ENCODE measurements at places on chromosomes 1 and 21. TPM values are rescaled to one million over a fixed set of nuclear protein-coding genes. Genes with fewer than 3 reads are reported as not detected.
A peak's percentile ranks its signal among the peaks of the same experiment; 100 is the strongest.

DNA sequence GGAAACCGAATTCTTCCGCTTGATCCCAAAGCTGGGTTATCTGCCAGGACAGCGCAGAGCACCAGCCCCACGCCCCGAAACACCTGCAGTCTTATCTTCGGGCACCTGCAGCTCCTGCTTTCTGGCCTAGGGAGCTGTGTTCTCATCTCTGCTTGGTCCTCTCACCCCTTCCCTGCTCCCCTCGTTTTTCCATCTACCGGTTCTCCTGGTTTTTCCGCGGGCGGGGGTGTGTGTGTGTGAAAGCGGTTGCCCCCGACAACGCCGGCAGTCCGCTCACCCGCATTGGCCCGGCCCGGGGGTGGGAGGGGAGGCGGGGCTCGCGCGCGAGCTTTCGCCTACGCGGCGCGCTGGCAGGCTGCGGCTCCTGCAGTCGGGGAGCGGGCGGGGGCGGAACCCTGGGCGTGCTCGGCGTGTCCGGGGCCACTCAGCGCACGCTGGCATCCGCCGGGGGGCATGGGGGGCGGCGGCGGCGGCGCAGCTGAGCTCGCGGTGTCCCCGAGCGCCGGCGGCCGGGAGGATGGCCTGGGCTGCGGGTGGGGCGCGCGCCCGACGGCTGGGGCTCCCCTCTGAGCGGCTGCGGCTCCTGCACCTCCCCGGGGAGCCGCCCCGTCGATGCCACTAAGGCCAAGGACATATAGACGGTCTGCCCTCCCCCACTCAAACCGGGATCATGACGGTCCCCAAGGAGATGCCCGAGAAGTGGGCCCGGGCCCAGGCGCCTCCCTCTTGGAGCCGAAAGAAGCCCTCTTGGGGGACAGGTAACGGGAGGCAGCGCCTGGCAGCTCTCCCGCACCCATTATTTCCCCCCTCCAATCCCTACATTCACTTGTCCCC, 3.2 kb downstream of the ATP8B2 start:
- peak overlapping the region; percentile 82 for H3K27ac ChIP-seq
- H3K36me3 ChIP-seq, result peaks cover 7% of the 10 kb centered on the region
- H3K4me3 ChIP-seq, result peak overlapping the region; percentile 69
- peaks cover 4% of the 10 kb centered on the region for H3K27me3 ChIP-seq

IGSF5 gene
- total RNA-seq, result 0.33 TPM

XPR1 gene
- total RNA-seq, result 62.6 TPM

- H3K4me1 ChIP-seq, result peaks cover 18% of the 10 kb centered on the region
- no peak overlapping the region for H3K4me3 ChIP-seq
- H3K36me3 ChIP-seq, result no peaks in the 10 kb centered on the region
These were observed 3.3 kb upstream of the DENND2D start for GRCh38 chr1:111203681-111204200.

DNA sequence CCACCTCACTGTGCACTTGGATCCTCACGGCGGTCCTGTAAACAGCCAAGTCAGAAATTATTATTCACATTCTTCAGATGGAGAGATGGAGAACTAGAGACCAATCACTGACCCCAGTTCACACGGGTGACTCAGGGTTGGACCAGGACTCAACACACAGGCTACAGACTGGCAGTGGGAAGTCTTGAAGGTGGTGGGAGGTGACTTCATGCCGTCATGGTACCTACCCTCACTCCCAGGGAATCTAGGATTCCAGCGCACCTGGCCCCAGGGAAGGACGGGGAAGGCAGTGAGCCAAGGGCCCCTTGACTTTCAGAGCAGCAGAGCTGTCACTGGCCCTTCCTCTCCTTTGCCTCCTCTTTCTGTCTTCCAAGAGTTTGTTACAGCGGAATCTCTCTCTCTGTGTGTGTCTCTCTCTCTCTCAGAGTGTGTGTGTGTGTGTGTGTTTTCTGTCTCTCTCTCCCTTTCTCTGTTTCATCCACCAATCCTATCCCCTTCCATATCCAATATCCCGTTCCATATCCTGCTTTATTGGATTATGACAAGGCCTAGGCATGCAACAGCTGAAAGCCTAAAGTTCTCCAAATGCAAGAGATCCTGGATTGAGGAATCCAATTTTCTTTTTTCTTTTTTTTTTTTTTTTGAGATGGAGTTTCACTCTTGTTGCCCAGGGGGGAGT, 11.7 kb downstream of the OPTC start:
- no peak overlapping the region for H3K4me3 ChIP-seq
- peaks cover 8% of the 10 kb centered on the region for H3K4me1 ChIP-seq
- H3K36me3 ChIP-seq, result no peaks in the 10 kb centered on the region
- peaks cover 24% of the 10 kb centered on the region for H3K27me3 ChIP-seq
- H3K27ac ChIP-seq, result no peak overlapping the region
- DNase-seq, result no peak

- peaks cover 60% of the 10 kb centered on the region for H3K27me3 ChIP-seq
- H3K4me3 ChIP-seq, result no peak overlapping the region
- DNase-seq, result no peak
- no peak overlapping the region for H3K27ac ChIP-seq
These were observed 135.6 kb upstream of the CACNA1E start for GRCh38 chr1:181347495-181348390.

LHX8 gene
- not detected for total RNA-seq

REG4 gene
- total RNA-seq, result 0.40 TPM

GRCh38 chr1:89809556-89809955, 11.3 kb upstream of the LRRC8D start:
- H3K4me3 ChIP-seq, result no peak overlapping the region
- H3K27me3 ChIP-seq, result peaks cover 2% of the 10 kb centered on the region
- H3K36me3 ChIP-seq, result no peaks in the 10 kb centered on the region
- H3K4me1 ChIP-seq, result peaks cover 12% of the 10 kb centered on the region

GRCh38 chr1:152426731-152427130, 12.7 kb upstream of the CRNN start:
- no peaks in the 10 kb centered on the region for H3K4me1 ChIP-seq
- H3K4me3 ChIP-seq, result no peak overlapping the region
- H3K36me3 ChIP-seq, result no peaks in the 10 kb centered on the region
- H3K27me3 ChIP-seq, result no peaks in the 10 kb centered on the region

CFHR3 gene
- total RNA-seq, result 0.31 TPM

GRCh38 chr1:84857906-84858305, 35.1 kb downstream of the LPAR3 start:
- H3K36me3 ChIP-seq, result no peaks in the 10 kb centered on the region
- no peak overlapping the region for H3K27ac ChIP-seq
- no peak for DNase-seq
- no peaks in the 10 kb centered on the region for H3K27me3 ChIP-seq
- H3K4me1 ChIP-seq, result peaks cover 25% of the 10 kb centered on the region

GRCh38 chr1:215079456-215079855, 3.1 kb upstream of the KCNK2 start:
- H3K4me1 ChIP-seq, result peaks cover 7% of the 10 kb centered on the region
- DNase-seq, result no peak

DNA sequence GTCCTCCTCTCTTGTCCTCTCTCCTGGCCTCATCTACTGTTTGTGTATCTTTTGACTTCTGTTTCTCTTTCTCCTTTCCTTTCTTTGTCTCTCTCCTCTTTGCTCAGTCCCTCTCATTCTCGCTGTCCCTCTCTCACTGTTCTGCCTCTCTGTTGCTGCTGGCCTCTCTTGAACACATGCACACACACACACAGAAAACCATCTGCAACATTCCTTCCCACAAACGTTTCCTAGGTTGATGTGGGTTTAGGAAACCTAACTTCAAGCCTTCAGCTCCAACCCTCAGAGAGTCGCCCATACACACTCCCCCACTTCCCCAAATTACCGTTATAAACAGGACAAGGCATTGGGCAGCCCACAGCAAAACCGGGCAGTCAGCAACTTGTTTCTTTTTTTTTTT, 10.9 kb upstream of the SSBP3 start:
- H3K4me1 ChIP-seq, result peaks cover 4% of the 10 kb centered on the region
- H3K27ac ChIP-seq, result no peak overlapping the region
- DNase-seq, result no peak

GRCh38 chr1:200857804-200858203, 15.0 kb upstream of the GPR25 start:
- H3K27ac ChIP-seq, result no peak overlapping the region
- no peak for DNase-seq
- no peak overlapping the region for H3K4me3 ChIP-seq
- H3K36me3 ChIP-seq, result peaks cover 8% of the 10 kb centered on the region
- no peaks in the 10 kb centered on the region for H3K4me1 ChIP-seq

- H3K4me3 ChIP-seq, result no peak overlapping the region
- no peak for DNase-seq
- H3K36me3 ChIP-seq, result no peaks in the 10 kb centered on the region
- no peak overlapping the region for H3K27ac ChIP-seq
- peaks cover 9% of the 10 kb centered on the region for H3K4me1 ChIP-seq
- H3K27me3 ChIP-seq, result no peaks in the 10 kb centered on the region
These were observed 69.8 kb upstream of the TRABD2B start for GRCh38 chr1:48066936-48067335.

LIN28A gene
- 80.2 TPM for total RNA-seq

GRCh38 chr1:26915204-26915842, 1.5 kb upstream of the NR0B2 start:
- H3K4me3 ChIP-seq, result no peak overlapping the region
- H3K27ac ChIP-seq, result peak overlapping the region; percentile 81
- DNase-seq, result no peak
- peaks cover 50% of the 10 kb centered on the region for H3K4me1 ChIP-seq

- H3K4me3 ChIP-seq, result no peak overlapping the region
- H3K36me3 ChIP-seq, result no peaks in the 10 kb centered on the region
- H3K27ac ChIP-seq, result no peak overlapping the region
- DNase-seq, result no peak
- H3K27me3 ChIP-seq, result peaks cover 5% of the 10 kb centered on the region
These were observed 95.2 kb downstream of the HLX start for GRCh38 chr1:220974431-220974830.

WNT9A gene
- total RNA-seq, result 1.2 TPM

- no peaks in the 10 kb centered on the region for H3K27me3 ChIP-seq
- H3K36me3 ChIP-seq, result peaks cover 2% of the 10 kb centered on the region
- no peak for DNase-seq
- no peak overlapping the region for H3K27ac ChIP-seq
These were observed 102.5 kb upstream of the PTGFR start for GRCh38 chr1:78388275-78388674.

- no peak overlapping the region for H3K4me3 ChIP-seq
- H3K27ac ChIP-seq, result no peak overlapping the region
- no peaks in the 10 kb centered on the region for H3K27me3 ChIP-seq
- no peak for DNase-seq
- no peaks in the 10 kb centered on the region for H3K36me3 ChIP-seq
These were observed 226.9 kb upstream of the IRF2BP2 start for GRCh38 chr1:234836776-234837357.

DNA sequence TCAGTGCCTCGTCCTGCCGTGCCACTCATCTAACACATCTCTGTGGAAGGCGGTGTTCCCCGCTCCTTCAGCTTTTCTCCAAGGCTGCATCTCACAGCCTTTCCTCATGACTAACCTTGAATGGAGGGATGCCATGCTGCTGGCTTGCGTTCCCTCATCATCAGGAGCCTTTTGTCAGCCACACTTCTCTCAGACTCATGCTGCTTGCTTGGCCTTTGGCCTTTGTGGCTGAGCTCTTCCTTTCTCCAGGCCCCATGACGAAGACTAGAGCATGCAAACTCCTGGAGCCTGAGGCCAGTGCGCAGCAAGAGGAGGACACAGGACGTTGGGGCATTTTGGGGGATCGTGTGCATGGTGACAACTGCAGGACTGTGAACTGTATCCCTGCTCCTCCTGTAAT, 70.8 kb downstream of the SYT2 start:
- no peak overlapping the region for H3K4me3 ChIP-seq
- H3K4me1 ChIP-seq, result peaks cover 34% of the 10 kb centered on the region
- DNase-seq, result no peak

GRCh38 chr1:178881950-178882349, 11.1 kb upstream of the ANGPTL1 start:
- no peaks in the 10 kb centered on the region for H3K27me3 ChIP-seq
- no peaks in the 10 kb centered on the region for H3K4me1 ChIP-seq
- no peak overlapping the region for H3K4me3 ChIP-seq
- peaks cover 14% of the 10 kb centered on the region for H3K36me3 ChIP-seq
- no peak for DNase-seq

NCAM2 gene
- total RNA-seq, result 0.60 TPM

DNA sequence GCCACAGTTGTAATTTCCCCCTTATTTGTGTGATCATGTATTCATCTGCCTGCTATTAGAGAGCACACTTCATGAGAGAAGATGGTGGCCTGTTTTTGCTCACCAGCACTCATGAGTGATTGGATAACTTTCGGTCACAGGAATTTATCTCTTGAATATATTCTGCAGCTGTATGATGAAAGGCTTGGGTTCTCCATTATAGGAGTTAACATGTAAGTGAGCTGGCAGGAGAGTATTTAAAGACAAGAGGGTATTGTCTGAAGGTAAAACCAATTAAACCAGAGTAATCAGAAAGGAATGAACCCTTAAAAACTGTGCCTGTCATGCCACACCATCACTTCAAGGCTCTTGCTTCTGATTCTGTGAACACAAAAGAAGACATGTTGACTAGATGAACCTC, 574.9 kb upstream of the CAMK1G start:
- H3K27ac ChIP-seq, result no peak overlapping the region
- H3K27me3 ChIP-seq, result no peaks in the 10 kb centered on the region
- H3K4me3 ChIP-seq, result no peak overlapping the region
- H3K36me3 ChIP-seq, result no peaks in the 10 kb centered on the region

VTCN1 gene
- 1.8 TPM for total RNA-seq

DNA sequence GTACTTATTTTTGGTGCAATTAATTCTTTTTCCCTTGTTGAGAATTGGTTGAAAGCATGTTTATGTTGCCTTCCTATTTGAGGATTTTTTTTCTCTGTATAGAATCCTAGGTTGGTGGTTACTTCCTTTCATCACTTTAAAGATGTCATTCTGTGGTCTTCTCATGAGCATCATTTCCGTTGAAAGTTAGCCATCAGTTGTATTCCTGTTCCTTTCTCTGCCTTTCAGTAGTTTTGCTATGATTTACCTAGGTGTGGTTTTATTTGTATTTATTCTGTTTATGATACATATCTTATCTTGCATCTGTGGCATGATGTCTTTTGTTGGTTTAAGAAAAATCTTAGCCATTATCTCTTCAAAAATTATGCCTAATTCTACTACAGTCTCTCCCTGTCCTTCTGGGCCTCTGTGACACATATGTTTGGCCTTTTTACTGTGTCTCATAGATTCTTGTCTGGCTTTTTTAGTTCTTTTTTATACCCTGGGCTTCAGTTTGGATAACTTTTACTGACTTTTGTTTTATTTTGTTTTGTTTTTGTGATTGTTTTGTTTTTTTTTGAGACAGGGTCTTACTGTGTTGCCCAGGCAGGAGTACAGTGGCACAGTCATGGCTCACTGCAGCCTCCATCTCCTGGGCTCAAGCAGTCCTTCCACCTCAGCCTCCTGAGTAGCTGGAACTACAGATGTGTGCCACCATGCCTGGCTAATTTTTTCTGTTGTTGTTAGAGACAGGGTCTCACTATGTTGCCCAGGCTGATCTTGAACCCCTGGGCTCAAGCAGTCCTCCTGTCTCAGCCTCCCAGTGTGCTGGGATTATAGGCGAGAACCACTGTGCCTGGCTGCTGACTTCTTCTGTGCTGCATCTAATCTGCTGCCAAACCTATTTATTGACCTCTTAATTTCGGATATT, 24.1 kb downstream of the PTGFRN start:
- H3K27me3 ChIP-seq, result no peaks in the 10 kb centered on the region
- H3K27ac ChIP-seq, result no peak overlapping the region
- H3K4me1 ChIP-seq, result peaks cover 9% of the 10 kb centered on the region
- peaks cover 8% of the 10 kb centered on the region for H3K36me3 ChIP-seq

TMOD4 gene
- total RNA-seq, result 2.0 TPM

All from progenitor cell of endocrine pancreas (in vitro differentiated cells).